Activated CD4-positive, alpha-beta T cell treated with anti-CD3 and anti-CD28 coated beads for 24 hours (primary cell): ENCODE measurements at places on chromosomes 13 and 19.

GRCh38 chr13:66219506-66219905 is 1010.6 kb downstream of the PCDH9 start:
- no peak for DNase-seq

DNA sequence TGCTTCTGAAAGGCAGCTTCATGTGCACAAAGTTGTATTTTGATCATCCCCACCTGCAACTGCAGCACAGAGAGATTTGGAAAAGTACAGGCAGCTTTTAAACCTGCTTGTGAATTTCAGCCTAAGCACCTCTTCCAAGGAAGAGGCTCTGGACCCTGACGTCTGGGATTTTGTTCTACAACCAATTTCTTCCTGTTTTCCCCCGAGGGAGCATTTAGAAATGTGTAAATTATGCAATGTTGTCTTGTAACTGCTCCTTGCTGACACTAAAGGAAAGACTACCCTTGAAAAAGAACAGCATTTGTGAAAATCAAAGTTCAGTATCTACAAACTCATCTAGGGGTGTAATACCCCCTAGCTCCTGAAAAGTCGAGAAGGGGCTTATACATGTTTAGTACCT is 15.4 kb downstream of the MED26 start:
- DNase-seq: no peak

DNA sequence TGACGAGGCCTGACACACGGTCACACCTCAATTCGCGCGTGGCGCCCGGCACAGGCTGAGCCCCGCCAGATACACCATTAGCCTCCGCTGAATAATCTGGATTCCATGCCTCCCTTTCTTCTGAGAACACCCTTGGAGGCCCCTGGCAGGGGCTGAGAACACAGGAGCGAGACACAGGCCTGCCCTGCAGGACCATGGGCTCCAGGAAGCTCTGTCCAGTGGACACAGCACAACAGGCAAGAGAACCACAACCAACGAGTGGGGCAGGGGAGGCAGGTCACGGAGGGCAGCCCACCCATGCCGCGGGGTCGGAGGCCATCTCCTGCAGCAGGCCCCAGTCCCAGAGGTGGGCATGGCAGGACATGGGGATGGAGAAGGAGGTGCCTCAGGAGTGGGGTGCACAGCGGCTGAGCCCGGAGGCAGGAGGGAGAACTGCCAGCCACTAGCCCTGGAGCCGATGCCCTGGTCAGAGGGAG is 75.8 kb upstream of the C13orf46 start:
- DNase-seq: no peak

DNA sequence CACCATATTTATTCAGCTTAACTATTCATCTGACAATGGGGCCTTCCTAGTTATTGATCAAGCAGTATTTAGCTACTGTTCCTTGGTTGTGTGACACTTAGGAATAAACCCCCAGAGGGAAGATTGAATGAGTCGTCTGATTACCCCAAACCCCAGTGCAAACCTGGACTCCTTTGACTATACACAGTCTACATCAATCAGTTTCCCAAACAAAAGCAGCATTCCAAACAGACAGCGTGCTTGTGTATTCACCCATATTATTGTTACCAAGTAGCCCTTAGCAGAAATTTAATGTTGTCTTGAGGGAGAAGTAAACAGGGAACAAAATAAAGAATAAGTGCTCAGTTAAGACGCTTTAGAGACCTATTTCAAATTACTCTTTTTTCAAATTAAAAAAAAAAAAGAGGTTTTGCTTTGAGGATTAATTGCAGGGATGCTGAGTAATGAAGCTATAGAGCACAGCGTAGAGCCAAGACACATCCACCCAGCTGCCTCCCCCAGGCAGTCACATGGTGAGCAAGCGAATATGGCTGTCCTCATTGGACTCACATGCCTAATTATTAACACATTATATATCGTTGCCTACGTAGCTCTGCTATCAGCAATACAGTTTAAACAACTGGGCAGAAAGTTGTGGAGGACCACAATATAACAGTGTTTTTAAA is 14.7 kb upstream of the B3GLCT start:
- DNase-seq: no peak

DNA sequence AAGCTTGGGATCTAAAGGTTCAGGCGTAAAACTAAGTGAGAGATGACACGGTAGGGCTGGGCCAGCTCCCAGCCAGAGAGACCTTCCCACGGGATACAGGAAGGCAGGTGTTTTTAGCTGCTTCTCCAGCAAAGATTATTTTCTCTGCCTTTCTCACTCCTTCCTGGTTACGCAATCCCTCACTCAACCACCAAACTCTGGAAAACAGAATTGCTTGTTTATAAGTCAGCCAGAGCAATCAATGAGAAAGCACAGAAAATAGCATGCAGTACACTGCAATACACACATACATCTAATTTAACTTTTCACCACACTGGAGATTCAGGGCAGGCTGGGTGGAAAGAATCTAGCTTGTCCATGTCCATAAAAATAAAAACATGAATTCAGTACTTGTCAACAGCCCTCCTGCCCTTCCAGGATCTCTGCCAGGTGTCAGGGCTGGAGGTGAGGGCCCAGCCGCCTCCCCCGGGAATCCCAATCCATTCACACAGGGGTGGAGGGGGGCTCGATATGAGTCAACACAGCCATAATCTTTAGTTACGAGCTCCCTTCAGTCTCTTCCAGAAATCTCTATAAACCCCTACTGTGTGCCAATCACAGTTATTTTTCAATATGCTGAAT is 12.2 kb downstream of the RHPN2 start:
- DNase-seq: no peak

DNA sequence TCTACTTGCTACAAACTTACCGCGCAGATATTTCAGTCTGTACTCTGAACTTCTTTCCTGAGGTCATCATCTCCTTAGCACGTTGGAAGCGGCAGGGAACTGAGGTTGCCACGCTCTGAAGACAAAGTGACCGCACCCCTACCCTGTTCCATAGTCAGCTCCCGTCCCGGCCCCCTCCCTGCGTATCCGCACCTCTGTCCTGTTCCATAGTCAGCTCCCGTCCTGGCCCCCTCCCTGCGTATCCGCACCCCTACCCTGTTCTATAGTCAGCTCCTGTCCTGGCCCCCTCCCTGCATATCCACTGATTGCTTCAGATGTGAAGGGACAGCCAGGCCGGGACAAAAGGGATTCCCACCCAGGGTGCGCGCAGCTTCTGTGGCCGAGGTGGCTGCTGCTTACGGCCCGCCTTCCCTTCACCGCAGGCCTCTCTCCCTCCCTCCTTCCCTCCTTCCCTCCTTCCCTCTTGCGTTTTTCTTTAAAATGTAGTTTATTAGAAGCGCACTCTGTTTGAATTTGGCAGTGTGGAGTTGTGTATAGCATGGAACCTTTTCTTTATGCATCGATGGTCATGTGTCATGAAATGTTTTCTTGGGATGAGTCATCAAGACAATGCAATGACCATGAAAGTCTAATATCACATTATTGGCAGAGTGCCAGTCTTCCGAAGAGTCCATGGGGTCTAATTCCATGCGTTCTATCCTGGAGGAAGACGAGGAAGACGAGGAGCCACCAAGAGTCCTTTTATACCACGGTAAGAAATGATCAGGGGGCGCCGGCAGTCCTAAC is 21.9 kb upstream of the NDUFS7 start:
- no peak for DNase-seq

GRCh38 chr13:113140677-113141600 is 17.5 kb upstream of the PROZ start:
- DNase-seq: no peak

GRCh38 chr19:19160461-19161035 is 9.5 kb downstream of the MEF2B start:
- DNase-seq: no peak

GRCh38 chr19:35417278-35417677 is 30.8 kb upstream of the FFAR2 start:
- no peak for DNase-seq

GRCh38 chr19:43784981-43785808 is 4.4 kb upstream of the KCNN4 start:
- DNase-seq: no peak

GRCh38 chr13:66218583-66218982 is 1011.6 kb downstream of the PCDH9 start:
- no peak for DNase-seq

DNA sequence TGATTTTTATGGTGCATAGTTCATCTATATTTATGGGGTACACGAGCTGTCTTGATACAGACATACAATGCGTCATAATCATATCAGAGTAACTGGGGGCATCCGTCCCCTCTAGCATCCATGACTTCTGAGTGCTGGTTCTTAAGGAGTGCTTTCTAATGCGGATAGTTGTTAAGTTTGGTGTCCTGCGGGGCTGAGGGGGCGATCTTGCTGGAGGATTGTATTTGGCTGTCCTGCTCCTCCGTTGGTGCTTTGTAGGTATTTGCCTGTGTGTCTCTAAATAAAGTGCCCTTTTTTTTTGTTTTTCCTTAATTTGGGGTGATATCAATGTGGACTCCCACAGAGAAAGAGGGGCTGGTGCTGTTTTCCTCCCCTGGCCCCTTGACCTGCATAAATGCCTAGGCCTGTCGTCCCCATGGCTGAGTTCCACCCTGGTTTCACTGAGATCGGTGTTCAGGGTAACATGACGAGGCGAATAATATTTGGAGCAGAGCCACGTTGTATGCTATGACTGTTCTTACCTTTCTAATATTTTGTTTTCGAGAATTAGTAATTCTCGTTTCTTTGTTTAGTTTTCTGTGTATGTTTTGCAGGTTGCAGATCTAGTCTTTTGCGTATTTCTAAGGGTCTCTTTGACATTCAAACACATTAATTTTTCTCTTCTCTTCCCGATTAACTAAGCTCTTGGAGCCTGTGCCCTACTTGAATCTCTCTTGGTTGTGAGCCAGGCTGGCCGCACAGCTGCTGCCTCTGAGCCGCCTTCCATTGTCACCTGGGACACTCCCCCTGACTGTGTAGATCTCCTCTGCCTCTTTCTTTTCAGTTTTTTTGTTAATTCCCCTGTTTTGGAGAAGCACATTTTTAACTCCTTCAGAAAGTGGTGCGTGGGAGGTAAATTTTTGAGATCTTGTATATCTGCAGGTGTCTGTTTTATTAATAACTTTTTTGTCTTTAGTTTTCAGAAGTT is 100.3 kb downstream of the ARHGEF7 start:
- no peak for DNase-seq

- DNase-seq: no peak
Observed at GRCh38 chr13:112725346-112726015, 35.6 kb downstream of the ATP11A start.

DNA sequence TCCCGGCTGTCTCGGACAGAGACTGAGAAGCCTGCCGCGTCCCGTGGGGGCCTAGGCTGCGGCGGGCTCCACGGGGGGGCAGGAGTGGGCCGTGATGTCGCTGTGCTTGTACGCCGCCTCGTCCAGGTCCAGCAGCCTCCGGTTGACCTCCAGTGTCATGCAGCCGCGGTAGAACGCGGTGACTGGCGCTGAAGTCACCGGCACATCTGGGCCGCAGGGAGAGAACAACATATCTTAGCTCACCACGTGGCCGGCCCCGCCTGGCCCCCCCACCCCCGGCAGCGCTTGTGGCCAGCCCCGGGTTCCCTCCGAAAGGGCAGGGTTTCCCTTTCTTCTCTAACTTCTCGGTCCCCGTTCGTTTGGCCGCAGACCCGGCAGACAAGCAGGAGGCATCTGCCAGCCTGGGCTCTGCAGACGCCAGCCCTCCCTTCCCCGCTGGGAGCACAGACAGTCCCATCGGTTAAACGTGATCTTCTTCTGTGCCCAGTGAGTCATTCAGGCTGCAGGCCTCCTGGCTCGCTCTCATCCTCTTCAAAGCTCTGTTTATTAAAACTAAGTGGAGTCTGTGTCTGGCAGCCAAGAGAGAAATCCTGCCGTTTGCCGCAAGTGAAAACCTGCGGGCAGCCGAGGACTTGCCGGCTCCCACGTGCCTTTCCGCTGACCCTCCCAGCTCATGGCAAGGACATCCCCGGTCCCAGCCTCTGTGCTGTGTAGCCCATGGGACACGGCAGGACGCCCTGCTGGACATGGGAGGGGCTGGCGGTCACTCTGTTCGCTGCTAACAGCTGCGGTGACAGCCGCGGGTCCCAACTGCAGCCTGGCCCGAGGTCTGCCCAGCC is 42.8 kb downstream of the GAS6 start:
- no peak for DNase-seq

GRCh38 chr13:28037399-28037798 is 48.9 kb upstream of the URAD start:
- DNase-seq: no peak

DNA sequence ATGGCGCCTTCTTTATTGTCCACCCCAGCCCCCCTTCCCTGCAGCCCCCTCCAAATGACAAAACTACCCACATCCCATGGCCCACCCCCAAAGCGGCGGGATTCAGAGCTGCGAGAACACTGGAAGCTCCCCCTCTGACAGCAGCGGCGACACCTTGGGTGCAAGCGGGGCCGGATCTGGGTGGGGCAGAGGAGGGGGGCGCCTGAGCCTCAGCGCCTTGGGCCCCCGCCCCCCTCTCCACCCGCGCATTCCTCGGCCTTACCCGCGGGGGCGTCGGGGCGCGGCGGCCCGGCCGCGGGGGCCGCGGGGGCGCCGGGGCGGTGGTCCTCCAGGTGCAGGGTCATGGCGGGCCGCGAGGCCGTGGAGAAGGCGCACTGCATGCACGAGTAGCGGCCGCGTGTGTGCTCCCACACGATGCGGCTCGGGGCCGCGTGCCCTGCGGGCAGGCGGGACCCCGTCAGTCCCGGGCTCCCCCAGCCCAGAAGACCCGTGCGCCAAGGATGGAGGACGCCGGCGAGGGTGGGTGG is 3.3 kb downstream of the ZNF414 start:
- DNase-seq: no peak

DNA sequence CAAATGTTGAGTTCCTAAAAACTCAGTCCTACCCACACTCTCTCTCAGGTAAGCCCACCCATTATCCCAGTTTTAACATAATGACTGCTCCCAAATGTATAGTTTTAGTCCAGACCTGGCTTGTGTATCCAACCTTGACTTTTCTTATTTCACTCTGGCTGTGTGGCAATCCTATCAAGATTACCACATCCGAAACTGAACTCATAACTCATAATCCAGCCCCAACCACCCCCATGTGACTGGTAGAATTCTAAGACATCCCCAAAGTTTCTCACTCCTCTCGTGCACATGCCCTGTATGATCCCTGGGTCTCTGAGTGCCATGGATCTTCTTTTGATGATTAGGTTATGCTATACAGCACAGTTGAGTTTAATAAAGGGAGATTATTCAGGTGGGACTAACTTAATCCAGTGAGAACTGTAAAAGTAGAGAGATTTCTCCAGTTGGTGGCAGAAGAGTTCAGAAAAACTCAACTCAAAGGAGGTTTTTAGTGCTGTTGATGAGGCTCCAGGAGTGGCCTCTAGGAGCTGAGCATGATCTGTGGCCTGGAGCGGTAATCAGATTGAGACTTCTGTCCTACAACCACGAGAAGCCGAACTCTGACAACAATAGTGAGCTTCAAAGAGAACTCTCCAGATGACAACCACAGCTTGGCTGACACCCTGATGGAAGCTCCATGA is 413.4 kb downstream of the ZNF536 start:
- no peak for DNase-seq

GRCh38 chr13:50911081-50911631 is 1.6 kb downstream of the RNASEH2B start:
- no peak for DNase-seq

DNA sequence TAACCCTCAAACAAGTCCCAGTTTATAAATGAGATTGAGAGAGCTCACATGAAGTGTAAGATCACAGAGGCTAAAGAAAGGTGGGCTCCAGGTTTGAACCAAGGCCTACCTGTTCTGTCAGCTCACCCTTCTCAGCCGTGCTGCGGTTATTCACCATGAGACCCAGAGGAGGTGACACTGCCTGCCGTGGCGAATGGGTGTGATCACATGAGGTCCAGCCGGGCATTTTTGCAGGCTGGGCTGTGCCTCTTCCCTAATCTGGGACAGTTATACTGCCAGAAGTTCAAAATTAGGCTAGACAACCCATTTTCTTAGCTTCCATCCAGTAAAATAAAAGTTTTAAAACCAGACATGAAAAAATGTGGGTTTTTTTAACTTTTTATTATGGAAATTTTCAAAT is 146.8 kb downstream of the FOXO1 start:
- DNase-seq: no peak

GRCh38 chr19:31294189-31294588 is 55.0 kb downstream of the TSHZ3 start:
- no peak for DNase-seq
